ENCODE measurements at places on chromosomes 1 and 21.
A peak's percentile ranks its signal among the peaks of the same experiment; 100 is the strongest.

DNA sequence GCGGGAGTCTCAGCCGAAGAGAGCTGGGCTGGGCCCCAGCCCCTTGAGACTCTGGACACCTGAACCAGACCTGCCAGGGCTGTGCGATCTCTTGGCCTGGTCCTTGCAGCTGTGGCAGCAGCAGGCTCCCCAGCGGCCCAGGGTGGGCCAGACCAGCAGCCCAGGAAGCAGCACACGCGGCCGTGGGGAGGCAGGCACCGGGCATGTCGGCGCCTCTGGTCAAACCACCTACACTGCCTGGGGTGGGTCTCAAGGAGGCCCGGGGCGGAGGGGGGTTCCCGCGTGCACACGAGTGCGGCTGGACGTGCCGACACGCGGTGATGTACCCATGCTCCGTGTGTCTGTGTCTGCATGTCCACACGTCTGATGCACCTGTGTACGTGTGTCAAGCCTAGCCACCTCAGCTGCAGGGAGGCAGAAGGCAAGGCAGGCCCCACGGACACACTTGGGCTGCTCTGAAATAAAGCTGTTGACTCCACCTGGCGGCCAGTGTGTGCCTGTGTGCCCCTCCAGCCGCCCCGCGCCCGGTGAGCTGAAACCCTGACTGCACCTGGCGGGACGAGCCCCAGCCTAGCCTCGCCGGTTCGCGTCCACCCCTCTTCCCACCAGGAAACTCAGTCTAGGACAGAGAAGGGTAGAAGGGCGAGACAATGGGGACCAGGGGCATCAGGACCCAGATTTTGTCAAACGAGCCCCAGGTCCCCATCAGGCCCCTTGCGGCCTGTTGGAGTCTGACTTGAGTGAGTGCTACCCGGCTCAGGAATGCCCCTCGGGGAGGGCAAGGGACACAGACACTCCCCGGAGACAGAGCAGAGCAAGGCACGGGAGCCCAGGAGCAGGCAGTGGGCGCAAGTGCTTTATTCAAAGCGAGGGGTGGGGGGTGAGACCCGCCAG lies 11.6 kb downstream of the SCNN1D start:
- DNase-seq = peak; percentile 84

- peak; percentile 29 for DNase-seq
These were observed 26.3 kb downstream of the FTCD start for GRCh38 chr21:46128933-46129571.

DNA sequence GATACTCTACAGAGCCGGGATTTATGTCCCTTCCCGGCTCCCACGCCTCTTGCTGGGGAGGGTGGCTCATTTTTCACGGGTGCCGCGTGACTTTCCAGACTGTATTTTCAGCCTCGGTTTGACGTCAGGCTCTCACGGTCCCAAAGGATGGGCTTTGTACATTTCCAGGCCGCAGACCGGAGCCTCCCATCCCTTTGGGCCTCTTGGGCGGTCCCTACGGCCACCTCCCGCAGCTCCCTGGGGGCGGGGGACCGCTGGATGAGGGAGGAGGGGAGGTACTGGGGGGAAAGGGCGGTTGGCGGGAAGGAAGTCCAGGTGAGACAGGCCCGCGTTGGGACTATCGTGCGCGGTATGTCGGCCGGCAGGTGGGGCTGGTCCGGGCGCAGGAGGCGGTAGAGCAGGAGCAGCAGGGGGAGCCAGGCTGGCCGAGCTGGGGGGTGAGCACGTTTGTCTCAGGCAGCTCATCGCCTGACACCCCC lies 17.9 kb downstream of the UBL4B start:
- DNase-seq = no peak

DNA sequence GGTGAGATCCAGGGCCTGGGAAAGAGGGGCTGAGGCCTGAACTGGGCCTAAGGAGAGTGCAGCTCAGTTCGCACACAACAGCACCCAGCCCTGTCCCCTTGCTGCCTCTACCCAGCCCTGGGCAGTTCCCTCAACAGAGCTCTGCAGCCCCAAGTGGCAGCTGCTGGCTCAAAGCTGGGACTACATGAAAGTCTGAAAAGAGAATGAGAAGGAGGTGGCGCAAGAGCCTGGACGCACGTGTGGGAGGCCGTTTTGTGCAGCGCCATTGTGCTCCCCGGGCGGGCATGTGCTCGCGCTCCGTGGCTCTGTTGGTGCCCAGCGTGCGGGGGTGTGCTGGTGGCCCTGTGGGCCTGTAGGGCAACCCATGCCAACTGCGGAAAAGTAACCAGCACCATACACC lies 10.3 kb downstream of the GPR37L1 start:
- DNase-seq = no peak
